ENCODE measurements at places on chromosomes 12 and 14. TPM values are rescaled to one million over a fixed set of nuclear protein-coding genes. Genes with fewer than 3 reads are reported as not detected.

DNA sequence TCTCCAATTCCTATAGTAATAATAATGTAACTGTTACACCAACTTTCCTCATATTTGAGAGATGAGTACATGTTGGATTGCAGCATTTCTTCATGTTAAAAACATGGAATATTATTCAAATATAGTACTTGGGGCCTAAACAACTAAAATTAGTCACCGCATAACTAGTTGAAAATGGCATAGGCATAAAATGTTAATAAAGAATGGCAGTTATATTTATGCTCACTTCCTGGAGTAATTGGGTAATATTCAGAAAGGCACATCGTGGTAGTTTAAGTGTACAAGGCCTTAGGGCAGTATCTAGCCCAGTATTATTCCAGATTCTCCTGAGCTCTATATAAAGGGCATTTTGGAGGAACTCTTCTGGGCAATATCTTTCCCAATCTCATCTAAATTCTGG, 46.0 kb downstream of the ERGIC2 start:
- H3K4me1 ChIP-seq, result peaks cover 10% of the 10 kb centered on the region
- H3K36me3 ChIP-seq, result no peaks in the 10 kb centered on the region
- no peaks in the 10 kb centered on the region for H3K27me3 ChIP-seq

GRCh38 chr12:89895591-89895990, 187.0 kb upstream of the ATP2B1 start:
- no peak overlapping the region for H3K27ac ChIP-seq
- H3K27me3 ChIP-seq, result no peaks in the 10 kb centered on the region
- H3K4me1 ChIP-seq, result peaks cover 29% of the 10 kb centered on the region
- no peak overlapping the region for H3K4me3 ChIP-seq

DNA sequence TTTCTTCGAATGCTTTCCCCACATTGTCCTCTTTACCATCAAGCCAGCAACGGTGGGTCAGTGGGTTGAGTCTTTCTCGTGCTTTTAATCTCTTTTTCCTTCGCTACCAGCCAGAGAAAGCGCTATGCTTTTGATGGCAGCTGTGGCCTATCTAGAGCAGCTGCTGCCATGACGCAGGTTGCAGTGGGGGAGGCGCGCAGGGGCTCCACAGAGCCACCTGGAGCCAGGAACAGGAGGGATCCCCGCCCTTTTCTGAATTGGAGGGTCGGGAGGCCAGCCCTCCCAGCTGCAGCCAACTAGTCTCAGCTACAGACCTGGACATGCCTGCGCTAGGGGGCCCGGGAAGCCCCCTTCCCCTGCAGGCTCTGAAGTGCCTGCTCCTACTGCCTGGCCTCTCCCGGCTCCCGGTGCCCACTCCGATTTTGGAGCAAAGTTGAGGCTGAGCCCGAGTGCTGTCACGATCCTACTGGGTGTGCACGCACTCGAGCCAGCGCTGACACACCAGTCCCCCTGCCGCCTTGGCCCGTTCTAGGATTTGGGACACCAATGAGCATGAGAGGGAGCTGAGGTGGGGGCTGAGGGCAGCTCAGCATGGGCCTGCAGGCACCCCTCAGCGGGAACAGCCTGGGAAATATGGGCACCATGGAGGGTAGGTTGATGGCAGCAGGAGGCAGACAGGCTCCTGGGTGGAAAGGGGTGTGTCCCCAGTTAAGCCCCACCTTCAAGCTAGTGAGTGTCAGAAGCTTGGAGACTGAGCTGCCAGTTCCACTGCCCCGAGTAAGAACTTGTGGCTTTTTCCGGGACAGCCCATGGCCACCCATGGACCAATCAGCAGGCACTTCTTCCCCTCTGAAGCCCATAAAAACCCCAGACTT, 784.2 kb downstream of the SLC6A15 start:
- no peak overlapping the region for H3K4me3 ChIP-seq
- peaks cover 23% of the 10 kb centered on the region for H3K4me1 ChIP-seq
- no peaks in the 10 kb centered on the region for H3K36me3 ChIP-seq
- H3K27ac ChIP-seq, result no peak overlapping the region
- DNase-seq, result no peak

GRCh38 chr12:50689437-50689836, 74.5 kb upstream of the ATF1 start:
- H3K4me1 ChIP-seq, result peaks cover 17% of the 10 kb centered on the region
- no peak for DNase-seq
- H3K27ac ChIP-seq, result no peak overlapping the region
- H3K36me3 ChIP-seq, result peaks cover 21% of the 10 kb centered on the region
- H3K4me3 ChIP-seq, result no peak overlapping the region
- no peaks in the 10 kb centered on the region for H3K27me3 ChIP-seq

GRCh38 chr12:106878804-106879203, 76.9 kb upstream of the TMEM263 start:
- peaks cover 32% of the 10 kb centered on the region for H3K4me1 ChIP-seq
- H3K27ac ChIP-seq, result no peak overlapping the region
- no peaks in the 10 kb centered on the region for H3K27me3 ChIP-seq
- peaks cover 40% of the 10 kb centered on the region for H3K36me3 ChIP-seq
- H3K4me3 ChIP-seq, result no peak overlapping the region

GRCh38 chr14:101501341-101501740, 60.0 kb upstream of the DIO3 start:
- H3K36me3 ChIP-seq, result no peaks in the 10 kb centered on the region
- no peak for DNase-seq
- peaks cover 33% of the 10 kb centered on the region for H3K27me3 ChIP-seq
- H3K4me1 ChIP-seq, result no peaks in the 10 kb centered on the region

GRCh38 chr12:18375131-18375530, 113.8 kb downstream of the PIK3C2G start:
- H3K4me1 ChIP-seq, result peaks cover 6% of the 10 kb centered on the region
- H3K27ac ChIP-seq, result no peak overlapping the region
- no peaks in the 10 kb centered on the region for H3K27me3 ChIP-seq
- peaks cover 5% of the 10 kb centered on the region for H3K36me3 ChIP-seq

- DNase-seq, result no peak
- peaks cover 34% of the 10 kb centered on the region for H3K27me3 ChIP-seq
- no peak overlapping the region for H3K27ac ChIP-seq
- H3K36me3 ChIP-seq, result no peaks in the 10 kb centered on the region
- no peaks in the 10 kb centered on the region for H3K4me1 ChIP-seq
Observed at GRCh38 chr14:99327050-99327449, 55.1 kb upstream of the BCL11B start.

GRCh38 chr14:53807542-53807941, 149.1 kb downstream of the BMP4 start:
- H3K36me3 ChIP-seq, result no peaks in the 10 kb centered on the region
- DNase-seq, result no peak
- peaks cover 3% of the 10 kb centered on the region for H3K27me3 ChIP-seq
- no peak overlapping the region for H3K4me3 ChIP-seq
- H3K27ac ChIP-seq, result no peak overlapping the region

The NPAS3 gene
- total RNA-seq, result not detected

The TMEM106C gene
- 107 TPM for total RNA-seq

The IL23A gene
- not detected for total RNA-seq
